ENCODE measurements at places on chromosomes 1 and 21.
A peak's percentile ranks its signal among the peaks of the same experiment; 100 is the strongest.

GRCh38 chr21:43277481-43278351, 108.9 kb downstream of the CRYAA start:
- peak; percentile 71 for DNase-seq

GRCh38 chr1:8015809-8016165, 10.3 kb downstream of the ERRFI1 start:
- DNase-seq, result no peak

- peak; percentile 31 for DNase-seq
Measured at GRCh38 chr1:226823643-226824042, 46.8 kb upstream of the PSEN2 start.

- no peak for DNase-seq
Measured at GRCh38 chr21:38646213-38646837, 148.0 kb upstream of the ERG start.

DNA sequence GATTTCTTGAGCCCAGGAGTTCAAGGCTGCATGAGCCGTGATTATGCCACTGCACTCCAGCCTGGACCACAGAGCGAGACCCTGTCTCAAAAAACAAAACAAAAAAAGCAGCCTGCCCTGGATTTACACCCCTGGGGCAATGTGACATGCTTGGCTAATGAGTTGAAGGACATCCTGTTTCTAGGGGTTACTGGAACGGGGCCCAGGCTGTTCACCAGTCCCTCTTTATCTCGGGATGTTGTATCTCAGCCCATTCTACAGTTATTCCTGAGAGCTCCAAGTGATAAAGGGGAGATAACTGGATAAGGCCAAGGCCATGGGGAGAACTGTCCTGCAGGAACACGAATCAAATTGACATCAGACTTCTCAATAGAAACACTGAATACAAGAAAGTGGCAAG, 21.7 kb upstream of the S100A2 start:
- no peak for DNase-seq

DNA sequence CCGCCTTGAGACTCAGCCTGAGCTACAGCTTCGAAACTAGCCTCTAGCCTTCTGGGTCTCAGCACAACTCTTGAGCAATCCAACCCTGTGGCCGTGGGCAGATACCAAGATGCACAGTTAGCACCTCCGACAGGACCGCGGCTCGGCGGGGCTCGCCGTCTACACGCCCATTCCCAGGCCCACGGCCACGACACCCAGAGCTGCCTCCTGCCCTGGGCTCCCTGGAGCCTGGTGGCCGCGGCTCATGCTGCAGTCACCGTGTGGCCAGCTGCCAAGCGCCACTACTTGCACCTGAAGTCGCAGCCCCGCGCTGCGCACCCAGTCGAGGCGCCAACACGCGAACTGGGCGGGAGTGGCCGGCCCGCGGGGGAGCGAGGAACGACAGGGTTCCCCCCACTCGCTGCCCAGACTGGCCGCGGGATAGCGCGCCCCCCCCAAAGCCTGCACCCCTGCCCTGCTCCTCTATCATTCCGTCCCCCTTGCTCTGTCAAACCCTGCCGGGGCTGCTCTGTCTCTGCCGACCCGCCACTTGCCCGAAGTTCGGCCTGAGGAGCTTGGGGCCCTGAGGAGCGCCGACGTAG, 729 bp upstream of the CDCA8 start:
- DNase-seq, result no peak

DNA sequence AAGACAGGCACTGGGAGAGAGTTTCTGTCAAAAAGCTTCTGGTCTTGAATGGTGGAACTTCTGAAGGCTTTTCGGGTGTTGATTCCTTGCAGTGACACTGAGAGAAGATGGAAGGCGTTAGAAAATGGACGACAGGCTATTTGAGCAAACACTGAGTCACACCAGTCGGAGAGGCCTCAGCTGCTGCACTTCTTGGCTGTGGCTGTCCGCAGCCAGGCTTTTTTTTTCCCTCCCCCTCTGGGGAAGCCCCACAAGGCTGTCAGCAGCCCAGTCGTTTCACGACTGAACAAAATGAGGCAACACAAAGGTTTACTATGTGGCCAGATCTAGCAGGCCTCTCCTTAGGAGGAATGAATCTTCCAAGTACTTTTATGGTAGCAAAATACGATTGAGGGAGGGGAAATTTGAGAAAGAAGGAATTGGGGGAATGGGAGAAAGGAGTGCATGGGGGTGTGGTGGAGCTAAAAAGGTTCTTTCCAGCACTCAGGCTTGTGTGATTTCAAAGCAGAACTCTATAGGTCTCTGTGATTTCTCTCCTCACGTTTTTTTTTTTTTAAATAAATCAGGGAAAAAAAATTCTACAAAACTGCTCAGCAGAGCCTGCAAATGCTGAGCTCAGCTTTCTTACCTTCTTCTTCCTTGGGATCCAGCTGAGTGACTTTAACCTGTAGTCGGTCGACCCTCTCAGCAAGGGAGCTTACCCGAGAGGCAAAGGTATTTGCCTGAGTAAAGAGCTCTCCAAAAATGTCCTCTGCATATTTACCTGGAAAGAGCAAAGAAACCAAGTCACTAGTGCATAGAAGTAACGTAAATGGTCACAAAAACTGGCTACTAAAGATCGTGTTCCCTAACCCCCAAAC, 26.1 kb downstream of the GPR3 start:
- DNase-seq, result no peak

- no peak for DNase-seq
Measured at GRCh38 chr1:15080328-15081007, 73.1 kb upstream of the TMEM51 start.

- no peak for DNase-seq
Measured at GRCh38 chr1:110846861-110847260, 26.1 kb upstream of the CD53 start.

DNA sequence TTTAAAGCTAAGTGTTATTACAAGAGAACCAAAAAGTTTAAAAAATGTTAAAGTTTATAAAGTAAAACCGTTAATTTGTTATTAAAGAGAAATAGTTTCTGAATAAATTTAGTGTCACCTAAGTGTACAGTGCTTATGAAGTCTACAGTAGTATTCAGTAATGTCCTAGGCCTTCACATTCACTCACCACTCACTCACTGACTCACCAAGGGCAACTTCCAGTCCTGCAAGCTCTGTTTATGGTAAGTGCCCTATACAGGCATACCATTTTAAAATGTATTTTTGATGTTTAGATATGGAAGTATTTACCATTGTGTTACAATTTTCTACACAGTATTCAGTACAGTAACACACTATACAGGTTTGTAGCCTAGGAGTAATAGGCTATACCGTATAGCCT, 60.1 kb upstream of the GCLM start:
- no peak for DNase-seq

GRCh38 chr1:1144122-1144842, 28.4 kb upstream of the C1orf159 start:
- no peak for DNase-seq

GRCh38 chr1:61081144-61081685, 1.1 kb upstream of the NFIA start:
- DNase-seq, result no peak

- DNase-seq, result no peak
Measured at GRCh38 chr1:156697481-156697880, 7.9 kb downstream of the CRABP2 start.

DNA sequence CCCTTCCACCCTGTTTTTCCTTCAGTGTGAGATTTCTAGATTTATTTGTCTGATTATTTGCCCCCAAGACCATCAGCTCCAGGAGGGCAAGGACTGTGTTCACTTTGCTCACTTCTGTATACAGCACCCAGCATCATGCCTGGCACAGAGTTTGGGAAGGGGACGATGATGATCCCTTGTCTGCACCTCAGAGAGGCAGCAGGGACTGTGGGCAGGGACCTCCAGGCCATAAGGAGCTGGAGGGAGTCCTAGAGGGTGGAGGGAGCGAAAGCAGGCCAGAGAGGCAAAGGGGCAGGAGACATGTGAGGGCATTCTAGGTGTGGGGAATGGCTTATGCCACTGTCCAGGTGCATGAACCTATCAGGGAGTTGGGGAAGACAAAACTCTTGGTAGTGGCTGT, 32.8 kb downstream of the H3-3A start:
- peak; percentile 53 for DNase-seq

- no peak for DNase-seq
Measured at GRCh38 chr1:229251185-229251584, 19.7 kb upstream of the RAB4A start.

DNA sequence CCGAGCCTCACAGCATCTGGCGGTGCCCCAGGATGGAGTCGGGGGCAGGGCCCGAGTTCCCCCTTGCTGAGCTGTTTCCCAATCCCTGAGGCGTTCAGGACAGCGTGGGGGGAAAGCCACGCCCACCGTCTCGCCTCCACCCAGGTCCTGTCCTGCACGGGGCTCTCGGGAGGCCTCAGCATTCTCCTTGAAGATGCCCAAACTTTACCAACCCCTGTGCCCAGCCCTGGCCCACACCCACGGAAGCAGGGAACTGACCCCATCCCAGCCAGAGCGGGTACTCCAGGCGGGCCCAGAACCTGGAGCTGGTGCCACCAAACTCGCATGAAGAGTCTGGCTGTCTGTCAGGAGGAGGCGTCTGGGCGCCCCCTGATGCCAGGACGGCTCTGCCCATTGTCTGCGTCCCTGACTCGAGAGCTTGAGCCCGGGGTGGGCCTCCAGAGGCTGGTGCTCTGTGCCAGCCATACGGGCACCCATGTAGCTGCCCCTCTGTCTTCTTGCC, 35.3 kb upstream of the POFUT2 start:
- no peak for DNase-seq

DNA sequence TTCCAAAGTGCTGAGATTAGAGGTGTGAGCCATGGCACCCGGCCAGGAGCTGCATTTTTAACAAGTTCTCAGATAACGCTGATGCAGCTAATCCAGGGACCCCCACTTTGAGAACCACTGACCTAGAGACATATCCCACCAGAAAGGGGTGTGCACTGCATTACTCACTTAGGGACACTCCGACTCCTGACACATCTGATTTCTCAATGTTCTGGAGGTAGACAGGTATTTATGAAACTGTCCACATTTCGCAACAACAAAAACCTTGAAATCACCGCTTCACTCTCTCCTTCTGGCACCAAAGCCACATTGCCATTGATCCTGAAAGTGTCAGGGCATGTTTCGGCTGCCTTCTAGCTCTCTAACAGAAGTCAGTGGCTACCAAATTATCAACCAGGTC, 23.2 kb upstream of the CAMTA1 start:
- DNase-seq, result no peak

DNA sequence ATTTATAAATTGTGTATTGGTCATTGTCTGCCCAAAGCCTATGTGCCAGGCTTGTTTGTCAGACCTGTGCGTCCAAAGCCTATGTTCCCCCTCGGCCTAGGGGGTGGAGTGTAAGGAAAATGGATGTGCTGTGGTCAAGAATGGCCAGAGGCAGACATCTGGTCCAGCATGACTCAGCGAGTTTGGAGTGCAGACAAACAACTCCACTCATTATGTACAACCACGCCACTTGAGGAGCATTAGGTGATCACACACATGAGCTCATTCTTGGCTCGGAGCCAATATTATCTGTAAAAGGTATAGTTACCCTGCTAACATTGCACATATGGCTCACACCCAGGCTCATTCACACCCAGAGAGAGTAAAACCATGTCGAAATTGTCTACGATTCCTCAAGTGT, 1047.6 kb upstream of the ADGRL4 start:
- DNase-seq, result no peak

DNA sequence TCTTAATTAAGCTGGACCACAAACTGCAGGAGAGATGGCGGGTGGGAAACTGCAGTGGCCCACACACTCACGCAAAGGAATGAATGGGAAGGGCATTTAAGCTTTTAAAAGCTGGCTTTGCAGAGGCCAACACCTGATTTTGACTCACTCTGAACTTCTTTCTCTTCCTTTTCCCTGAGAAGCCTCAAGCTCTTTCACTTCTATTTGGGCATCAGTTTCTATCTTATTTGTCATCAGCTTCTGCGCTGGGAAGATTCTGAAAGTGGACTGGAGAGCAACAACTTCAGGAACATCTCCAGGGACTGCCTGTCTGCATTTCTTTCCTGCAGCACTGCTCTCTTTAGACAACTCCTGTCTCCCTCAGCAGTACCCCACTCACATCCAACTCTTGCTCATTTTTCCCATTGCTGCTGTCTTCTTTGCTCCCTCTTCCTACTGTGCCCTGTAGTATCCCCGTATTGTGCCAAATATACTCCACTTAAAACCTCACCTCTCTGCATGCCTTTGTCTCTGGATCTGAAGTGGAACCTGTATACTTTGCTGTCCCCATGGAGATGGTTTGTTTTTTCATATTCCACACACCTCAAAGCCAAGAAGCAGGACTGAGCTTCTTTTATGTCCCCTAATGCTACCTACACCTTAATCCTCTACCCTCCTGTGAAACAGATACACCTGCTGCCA, 143.3 kb upstream of the JUN start:
- DNase-seq, result no peak

DNA sequence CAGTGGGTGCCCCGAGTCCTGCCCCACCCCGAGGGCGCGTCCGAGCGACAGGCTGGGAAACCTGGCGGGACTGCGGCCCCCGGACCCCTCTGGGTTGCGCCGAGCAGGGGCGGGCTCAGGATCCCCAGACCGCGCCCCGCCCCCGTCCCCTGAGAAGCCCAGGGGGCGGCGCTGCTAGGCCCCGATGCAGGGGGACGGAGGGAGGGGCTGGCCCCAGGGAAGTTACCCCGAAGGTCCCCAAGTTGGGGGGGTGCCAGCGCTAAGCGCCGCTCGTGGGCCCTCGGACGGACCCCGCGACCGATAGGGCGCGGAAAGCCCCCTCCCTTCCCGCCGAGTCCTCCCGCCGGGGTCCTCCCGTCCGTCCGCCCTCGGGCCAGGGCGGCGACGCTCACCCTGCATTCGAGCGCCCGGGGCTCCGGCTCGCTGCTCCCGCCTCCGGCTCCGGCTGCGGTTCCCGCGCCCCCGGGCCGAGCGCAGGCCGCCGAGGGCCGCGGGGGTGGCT, 414 bp downstream of the GPR153 start:
- no peak for DNase-seq

GRCh38 chr21:41759214-41759840, 7.5 kb downstream of the RIPK4 start:
- DNase-seq, result no peak
